ENCODE measurements at places on chromosomes 16 and 17.

DNA sequence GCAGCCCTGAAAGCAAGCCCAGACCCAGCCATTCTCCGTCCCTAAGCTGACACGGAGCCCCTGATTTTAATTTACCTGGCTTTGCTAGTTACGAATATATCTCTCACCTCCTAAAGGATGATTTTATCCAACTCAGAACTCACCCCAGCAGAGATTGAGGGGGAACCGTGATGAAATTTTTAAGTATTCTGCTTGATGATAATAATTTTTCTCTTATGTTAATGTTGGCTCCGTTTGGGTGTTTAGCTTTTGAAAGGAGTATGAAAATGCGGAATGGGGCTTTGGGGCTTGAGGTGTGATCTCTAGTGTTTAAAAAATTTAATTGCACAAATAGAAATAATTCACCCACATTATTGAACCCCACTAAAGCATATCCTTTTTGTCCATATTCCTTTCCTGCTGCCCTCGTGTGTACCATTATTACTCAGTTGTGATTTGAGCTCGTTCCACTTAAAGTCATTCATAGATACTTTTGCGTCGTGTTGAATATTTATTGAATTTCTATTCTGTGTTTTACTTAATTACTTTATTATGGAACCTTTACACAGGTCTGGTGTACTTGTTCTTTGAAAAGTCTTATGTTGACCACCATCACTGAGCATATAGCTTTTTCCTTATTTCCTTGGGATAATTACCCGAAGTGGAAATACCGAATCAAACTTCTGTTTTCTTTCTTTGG lies 775 bp downstream of the PRPSAP2 start:
- no peak for DNase-seq

- no peak for DNase-seq
Observed at GRCh38 chr17:66730461-66730923, 104.4 kb upstream of the CACNG5 start.

DNA sequence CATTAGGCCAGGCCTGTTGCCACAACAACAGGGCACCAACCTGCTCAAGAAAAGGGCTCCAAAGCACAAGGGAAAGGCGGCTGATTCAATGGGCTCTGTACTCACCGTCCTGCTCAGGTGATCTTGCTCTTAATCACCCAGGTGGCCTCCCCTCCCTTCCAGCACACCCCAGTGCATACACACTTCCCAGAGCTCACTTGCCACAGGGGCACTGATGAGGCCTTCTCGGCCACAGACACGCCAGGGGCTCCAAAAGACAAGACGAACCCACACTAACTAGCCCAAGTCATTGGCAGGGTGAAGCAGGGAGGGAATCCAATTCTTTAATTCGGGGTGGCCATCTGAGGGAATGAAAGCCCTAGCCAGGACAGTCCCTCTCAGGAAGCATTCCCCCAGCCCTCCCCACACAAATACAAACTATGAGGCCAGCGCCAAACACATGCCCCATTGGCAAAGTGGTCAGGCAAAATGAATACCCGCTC lies 1.4 kb downstream of the MYO18A start:
- no peak for DNase-seq

- no peak for DNase-seq
Observed at GRCh38 chr17:16007439-16007838, 7.8 kb downstream of the TTC19 start.

- DNase-seq: no peak
Observed at GRCh38 chr17:13003454-13003851, 14.4 kb downstream of the ELAC2 start.

- DNase-seq: no peak
Observed at GRCh38 chr17:6177941-6178694, 107.9 kb downstream of the WSCD1 start.

DNA sequence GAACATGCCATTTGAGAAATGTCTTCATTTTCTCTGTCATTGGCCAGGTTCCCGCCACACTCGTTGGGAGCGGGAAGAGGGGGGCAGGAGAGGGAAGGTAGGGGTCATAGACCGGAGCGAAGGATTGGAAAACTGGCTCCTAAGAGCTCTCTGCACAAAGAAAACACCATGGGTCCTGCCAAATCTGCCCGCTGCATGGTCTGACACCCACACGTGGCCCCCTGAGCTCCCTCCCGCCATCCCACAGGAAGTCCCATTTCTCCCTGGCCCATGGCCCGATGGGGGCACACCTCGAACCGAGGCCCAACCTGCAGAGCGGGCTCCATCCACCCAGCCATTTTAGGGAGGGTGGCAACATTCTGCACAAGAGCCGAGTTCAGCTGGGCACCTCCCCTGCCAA lies 159.6 kb downstream of the SALL1 start:
- no peak for DNase-seq

- DNase-seq: peak; percentile 88
Observed at GRCh38 chr17:27323538-27324215, 29.8 kb downstream of the WSB1 start.

GRCh38 chr17:79926605-79927135 lies 87.4 kb upstream of the CBX4 start:
- no peak for DNase-seq

DNA sequence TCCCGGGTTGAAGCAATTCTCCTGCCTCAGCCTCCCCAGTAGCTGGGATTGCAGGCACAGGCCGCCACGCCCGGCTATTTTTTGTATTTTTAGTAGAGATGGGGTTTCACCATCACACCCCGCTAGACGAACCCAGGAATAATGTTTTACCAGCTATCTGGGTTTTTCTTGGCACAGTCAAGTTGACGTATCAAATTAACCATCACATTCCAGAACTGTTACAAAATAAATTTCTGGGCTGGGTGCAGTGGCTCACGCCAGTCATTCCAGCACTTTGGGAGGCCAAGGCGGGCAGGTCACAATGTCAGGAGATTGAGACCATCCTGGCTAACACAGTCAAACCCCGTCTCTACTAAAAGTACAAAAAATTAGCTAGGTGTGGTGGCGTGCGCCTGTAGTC lies 501.2 kb downstream of the SHISA9 start:
- no peak for DNase-seq

DNA sequence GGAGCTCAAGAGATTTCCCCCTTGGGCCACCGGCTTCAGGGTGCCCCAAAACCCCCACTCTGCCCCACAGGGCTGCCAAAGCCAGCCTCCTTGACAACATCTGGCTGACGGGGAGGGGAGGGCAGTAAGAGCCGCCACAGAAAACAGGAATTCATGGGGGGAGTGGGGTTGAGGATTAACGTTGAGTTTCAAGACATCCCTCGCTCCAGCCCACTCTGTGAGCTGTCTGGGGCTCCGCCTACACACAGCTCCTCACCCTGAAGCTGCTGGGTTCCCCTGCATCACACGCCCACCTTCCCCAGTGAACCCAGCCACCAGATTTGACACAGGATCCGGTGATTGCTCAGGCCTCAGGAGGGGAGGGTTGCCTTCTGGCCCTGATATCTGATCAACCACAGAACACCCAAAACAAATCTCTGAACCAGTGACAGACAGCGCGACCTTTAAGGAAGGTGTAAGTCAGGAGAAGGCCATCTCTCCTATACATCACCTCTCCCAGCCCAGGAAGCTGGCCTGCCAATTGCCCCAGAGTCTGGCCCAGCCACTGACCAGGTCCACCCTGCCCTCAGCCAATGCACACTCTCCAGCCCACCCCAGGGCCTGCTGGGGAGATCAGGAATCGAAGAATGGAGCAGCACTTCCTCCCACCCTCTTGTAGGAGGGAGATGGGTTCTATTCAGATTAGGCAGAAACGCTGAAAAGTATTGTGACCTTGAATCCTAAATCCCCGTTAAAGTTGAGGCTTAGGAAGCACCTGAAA lies 132.1 kb downstream of the CLEC16A start:
- DNase-seq: no peak

GRCh38 chr17:59620064-59620359 lies 317 bp downstream of the CLTC start:
- DNase-seq: no peak

DNA sequence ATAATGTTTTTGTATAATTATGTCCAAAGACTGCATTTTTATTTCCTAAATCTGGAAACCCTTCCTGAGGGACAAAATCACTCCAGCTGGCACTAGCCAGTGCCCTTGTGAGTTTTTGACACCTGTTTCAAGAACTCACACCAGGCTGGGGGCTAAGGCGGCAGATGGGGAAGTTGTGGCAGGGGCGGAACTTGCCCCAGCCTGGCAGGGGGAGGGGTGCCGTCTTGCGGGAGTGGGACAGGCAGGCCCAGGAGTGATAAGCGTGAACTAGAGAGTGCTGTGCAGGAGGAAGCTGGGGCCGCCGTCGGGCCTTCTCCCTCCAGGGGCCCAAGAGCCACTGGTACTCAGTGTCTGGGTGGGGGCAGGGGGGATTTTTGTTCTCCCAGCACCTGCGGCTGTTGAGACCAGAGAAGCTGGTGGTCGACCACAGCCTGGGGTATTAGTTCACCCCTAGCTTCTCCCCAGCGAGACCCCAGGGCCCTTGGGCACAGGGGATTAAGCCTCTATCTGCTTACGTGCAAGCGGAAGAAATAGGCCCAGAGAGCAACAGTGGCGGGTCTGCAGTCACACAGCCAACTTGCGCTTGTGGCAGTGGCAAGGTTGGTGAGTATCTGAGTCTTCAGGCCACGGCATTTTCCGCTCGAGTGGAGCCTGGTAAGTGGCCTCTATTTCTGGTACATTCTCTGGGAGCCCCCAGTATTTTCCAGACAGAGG lies 40.2 kb upstream of the PLCG2 start:
- DNase-seq: peak; percentile 78

DNA sequence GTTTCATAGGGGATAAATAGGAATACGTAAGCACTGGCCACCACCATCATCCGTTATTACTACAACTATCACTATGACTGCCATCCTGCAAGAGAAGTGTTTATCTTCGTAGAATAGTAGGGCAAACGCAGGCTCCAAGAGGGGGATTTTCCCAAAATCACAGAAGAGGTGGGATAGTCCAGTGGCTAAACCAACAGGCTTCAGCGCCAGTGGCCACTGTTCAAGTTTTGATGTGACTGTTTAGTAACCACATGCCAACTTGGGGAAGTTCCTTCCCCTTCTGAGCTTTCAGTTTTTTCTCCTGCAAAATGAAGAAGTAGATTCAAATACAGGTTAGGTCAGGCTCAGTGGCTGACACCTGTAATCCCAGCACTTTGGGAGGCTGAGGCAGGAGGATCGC lies 60.7 kb upstream of the GRIN2A start:
- DNase-seq: no peak

- no peak for DNase-seq
Observed at GRCh38 chr16:56824331-56824730, 40.7 kb upstream of the SLC12A3 start.

DNA sequence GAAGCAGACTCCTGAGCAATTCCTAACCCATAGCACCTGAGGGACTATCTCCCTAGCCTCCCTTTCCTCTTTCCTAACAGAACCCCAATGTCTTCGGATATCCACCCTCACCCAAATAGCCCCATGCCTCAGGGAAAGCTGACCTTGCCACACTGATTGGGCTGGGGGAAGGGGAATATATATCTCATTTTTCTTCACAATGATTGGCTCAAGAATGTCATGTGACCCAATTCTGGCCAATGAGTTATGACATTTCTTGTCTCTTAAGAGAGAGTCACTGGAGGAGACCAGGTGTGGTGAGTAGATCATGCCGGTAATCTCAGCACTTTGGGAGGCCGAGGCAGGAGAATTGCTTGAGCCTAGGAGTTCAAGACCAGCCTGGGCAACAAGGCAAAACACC lies 71.9 kb upstream of the NLK start:
- DNase-seq: no peak

- DNase-seq: no peak
Observed at GRCh38 chr16:29756654-29757053, 10.9 kb upstream of the C16orf54 start.

GRCh38 chr17:43599835-43600234 lies 53.7 kb upstream of the ETV4 start:
- no peak for DNase-seq

DNA sequence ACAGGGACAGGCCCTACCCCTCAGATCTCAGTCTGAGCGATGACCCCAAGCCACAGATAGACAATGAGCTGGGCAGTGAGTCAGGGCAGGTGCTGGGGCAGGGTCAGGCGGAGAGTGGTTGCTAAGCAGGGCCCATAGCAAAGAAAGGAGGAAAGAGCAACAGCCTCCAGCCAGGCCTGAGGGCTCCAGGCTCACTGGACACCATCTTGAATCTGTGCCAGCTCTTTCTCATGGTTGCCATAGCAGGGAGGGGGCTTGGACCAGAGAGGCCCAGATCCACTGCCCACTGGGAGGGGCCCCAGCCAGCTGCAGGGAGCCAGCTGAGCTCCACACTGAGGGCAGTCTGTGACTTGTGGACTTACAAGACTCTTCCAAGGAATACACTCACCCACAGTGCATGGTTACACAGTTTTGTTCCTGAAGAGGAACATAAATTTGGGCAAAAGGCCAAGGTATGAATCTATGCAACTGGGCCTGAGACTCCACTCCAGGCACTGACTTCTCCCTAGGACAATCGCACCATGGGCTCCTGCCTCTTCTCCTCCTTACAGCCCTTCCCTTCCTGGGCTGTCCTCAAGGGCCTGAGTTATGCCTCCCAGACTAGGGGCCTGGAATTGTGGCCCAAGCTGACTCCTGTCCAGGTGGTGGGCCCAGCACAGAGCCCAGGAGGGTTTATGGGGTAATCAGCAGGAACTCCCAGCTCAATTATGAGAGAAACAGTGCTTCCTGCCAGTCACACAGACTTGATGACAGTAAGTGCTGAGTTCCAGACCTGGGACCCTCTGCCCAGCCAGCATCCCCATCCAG lies 59.9 kb downstream of the BEAN1 start:
- DNase-seq: peak; percentile 70

GRCh38 chr16:57091975-57092785 lies at the start of gene CPNE2:
TSS of gene CPNE2 (plus strand) at chr16:57092583. CDS start at chr16:57110743, 18,160 bp downstream.
- DNase-seq: peak; percentile 77

DNA sequence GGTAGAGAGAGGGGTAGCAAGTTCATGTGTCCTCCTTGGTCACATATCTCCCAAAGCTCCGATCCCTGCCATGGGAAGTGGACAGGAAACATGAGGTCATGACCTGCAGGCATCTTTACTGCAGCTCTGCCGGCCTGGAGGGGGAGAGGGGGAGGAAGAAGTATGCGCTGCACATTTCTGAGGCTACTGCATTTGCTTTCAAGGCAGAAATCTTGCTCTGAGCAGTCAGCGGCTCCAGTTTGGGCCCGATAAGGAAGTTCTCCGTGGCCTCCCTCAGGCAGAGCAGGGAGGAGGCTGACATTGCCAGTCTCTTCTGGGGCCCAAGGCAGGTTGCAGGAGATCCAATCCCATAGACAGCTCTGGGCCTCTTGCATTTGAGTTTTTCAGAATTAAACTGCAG lies 1.5 kb upstream of the NHERF1 start:
- no peak for DNase-seq

DNA sequence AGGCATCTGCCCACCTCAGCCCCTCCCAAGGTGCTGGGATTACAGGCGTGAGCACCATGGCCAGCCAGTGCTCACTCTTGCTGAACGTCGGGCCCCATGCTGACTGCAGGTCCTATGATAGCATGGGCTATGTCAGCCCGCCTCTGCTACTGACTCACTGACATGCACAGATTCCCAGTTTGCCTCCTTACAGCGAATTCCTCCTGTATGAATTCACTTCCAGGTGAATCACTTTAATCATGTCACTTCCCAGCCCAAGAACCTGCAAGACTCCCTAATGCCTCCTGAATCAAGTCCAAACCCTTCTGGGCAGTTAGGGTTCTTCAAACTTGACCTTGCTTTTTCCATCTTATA lies 16.1 kb upstream of the UBTF start:
- DNase-seq: no peak

GRCh38 chr16:49696414-49697101 lies 159.4 kb downstream of the ZNF423 start:
- no peak for DNase-seq

- no peak for DNase-seq
Observed at GRCh38 chr17:11547853-11548252, 50.4 kb upstream of the DNAH9 start.

- peak; percentile 71 for DNase-seq
Observed at GRCh38 chr16:88599825-88600538, 29.8 kb downstream of the ZC3H18 start.

GRCh38 chr16:61936522-61936921 lies 99.7 kb downstream of the CDH8 start:
- no peak for DNase-seq
